Testis (tissue), 5 donors: ENCODE measurements at places on chromosomes 1 and 21. TPM values are rescaled to one million over a fixed set of nuclear protein-coding genes. Genes with fewer than 3 reads are reported as not detected.

- DNase-seq, result no peak
These were observed 29.9 kb upstream of the POFUT2 start for GRCh38 chr21:45317398-45318145.

GRCh38 chr1:207853372-207853757 lies 57.6 kb downstream of the CD34 start:
- DNase-seq, result no peak

GRCh38 chr1:6447818-6448748 lies 17.9 kb downstream of the TNFRSF25 start:
- no peak for DNase-seq

GRCh38 chr1:246005067-246005466 lies 502.0 kb downstream of the SMYD3 start:
- DNase-seq, result no peak

GRCh38 chr1:47212636-47213229 lies 19.3 kb downstream of the TAL1 start:
- DNase-seq, result no peak

DNA sequence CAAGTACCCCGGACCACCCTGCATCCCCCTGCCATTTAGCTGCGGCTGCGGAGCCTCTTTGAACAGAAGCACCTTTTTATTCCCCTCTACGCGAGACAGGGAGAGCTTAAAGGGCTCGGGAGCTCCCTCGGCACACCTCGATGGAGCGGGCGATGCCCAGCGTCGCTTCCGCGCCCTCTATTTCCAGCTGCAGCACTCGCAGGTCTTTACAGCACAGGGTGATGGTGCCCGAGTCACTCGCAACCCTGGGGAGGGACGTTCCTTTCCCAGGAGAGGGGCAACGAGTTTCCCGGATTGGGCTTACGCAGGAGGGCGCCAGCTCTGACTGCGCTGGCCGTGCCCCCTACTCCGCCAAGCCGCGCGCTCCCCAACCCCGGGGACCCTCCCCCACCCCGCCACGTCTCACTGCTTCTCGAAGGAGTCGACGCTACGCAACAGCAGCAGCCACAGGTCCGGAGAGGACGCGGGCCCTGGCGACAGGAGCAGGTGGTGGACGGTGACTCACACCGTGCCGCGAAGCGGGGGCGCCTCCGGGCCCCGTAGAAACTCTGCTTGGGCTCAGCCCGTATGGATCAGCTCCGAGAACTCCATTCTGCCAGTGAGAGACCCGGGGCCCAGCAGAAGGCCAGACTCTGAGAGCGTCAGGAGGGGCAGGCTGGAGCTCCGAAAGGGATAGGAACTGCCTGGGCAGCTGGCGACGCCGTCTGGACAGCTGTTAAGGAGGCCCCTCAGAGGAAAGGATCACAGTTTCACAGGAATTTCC lies 5.8 kb upstream of the FAM167B start:
- peak; percentile 67 for DNase-seq

- DNase-seq, result no peak
These were observed 2.3 kb upstream of the BACH1 start for GRCh38 chr21:29296446-29296845.

DNA sequence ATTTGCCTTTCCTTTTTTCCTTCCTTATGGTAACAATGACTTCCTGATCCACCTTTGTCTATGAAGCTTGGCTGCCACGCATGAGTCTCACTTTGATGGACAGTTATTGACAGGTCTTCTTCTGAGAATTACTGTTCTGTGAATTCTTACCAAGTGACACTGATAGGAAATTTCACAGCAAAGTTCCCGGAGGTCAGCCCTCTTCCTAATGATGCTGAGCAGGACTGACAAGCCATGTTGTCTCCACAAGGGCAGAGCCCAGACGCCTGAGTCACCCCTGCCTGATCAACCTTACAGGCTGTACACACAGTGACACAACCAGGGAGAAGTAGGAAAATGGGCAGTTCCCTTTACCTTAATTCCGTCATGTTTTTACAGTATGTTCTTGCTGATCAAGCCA lies 44.2 kb downstream of the ZC3H11B start:
- DNase-seq, result no peak

DNA sequence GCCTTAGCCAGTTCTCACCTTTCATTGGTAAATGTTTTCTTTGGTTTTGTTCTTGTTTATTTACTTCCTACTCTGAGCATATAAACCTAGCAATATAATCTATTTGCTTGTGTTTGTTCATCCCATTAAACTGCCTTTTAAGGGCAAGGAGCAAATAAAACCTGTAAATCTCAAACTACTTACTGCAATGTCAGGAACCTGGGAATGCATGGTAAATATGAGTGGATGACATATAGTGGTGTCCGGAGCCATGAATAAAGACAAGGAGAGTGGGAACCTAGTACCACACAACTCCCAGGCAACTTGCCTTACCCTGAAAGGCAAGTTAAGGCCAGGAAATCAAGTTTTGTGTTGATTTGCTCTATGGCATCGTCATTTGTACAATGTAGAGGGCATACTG lies 1133.7 kb upstream of the NCAM2 start:
- DNase-seq, result no peak

GRCh38 chr1:156664046-156664766 lies 13.0 kb downstream of the NES start:
- no peak for DNase-seq

Gene SIM2
- polyA plus RNA-seq, result 0.90 TPM

Gene NCMAP
- 0.26 TPM for polyA plus RNA-seq

Gene RPS6KA1
- polyA plus RNA-seq, result 15.6 TPM

Gene CACNA1S
- 0.87 TPM for polyA plus RNA-seq
